Activated CD4-positive, alpha-beta T cell treated with anti-CD3 and anti-CD28 coated beads, Interleukin-2, amount 50 U/mL, for 1 hour (primary cell): ENCODE measurements at places on chromosomes 16 and 17.

GRCh38 chr17:73360961-73361761 lies 49.4 kb upstream of the CDC42EP4 start:
- no peak for DNase-seq

- DNase-seq, result no peak
These were observed 118.9 kb upstream of the IRX3 start for GRCh38 chr16:54405478-54405877.

GRCh38 chr16:30786936-30787612 lies at the start of gene ZNF629:
Gene ZNF629, minus strand, starts transcription at chr16:30787205. Its CDS starts 2,723 bp downstream, at chr16:30784482.
- DNase-seq, result peak; percentile 11

DNA sequence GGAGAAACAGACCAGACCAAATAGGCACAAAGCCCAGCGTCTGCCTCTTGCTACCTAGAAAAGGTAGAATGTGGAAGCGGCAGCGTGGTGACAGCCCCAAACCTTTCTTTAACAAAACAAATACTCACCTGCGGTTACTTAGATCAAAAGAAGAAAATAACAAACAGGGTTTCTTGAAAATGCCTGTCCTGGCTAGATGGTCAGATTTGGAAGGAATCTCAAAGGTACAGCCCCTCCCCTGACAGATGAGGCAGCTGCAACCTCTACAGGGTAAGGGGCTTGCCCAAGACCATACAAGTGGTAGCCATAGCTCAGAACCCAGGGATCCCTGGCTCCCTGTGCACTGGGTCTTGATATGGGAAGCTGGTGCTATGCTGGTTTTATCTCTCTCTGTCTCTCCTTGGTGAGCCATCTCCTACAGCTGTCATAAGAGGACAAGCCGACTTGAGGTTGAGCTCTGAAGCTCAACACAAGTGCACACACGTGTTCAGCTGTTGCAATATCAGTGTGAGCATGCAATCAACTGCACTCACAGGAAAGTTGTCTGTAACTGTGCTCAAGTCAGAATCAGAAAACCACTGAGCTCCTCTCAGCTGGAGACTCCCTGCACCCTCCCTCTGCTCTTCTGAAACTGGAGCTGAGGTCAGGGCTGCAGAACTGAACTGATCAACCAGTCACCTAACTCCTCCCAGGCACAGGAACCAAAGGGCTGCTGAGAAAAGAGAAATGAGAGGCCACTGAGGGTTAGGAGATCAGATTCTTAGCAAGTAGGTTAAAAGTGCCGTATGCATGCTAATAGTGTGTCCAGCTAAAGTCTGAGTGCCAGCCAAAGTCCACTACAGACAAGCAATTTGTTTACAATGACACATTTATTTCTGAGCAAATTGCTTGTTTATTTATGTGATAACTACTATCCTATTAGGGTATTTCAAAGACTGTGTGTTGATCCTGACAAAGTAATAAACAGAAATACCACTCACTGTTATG lies 6.1 kb upstream of the RNF157 start:
- DNase-seq, result peak; percentile 31

DNA sequence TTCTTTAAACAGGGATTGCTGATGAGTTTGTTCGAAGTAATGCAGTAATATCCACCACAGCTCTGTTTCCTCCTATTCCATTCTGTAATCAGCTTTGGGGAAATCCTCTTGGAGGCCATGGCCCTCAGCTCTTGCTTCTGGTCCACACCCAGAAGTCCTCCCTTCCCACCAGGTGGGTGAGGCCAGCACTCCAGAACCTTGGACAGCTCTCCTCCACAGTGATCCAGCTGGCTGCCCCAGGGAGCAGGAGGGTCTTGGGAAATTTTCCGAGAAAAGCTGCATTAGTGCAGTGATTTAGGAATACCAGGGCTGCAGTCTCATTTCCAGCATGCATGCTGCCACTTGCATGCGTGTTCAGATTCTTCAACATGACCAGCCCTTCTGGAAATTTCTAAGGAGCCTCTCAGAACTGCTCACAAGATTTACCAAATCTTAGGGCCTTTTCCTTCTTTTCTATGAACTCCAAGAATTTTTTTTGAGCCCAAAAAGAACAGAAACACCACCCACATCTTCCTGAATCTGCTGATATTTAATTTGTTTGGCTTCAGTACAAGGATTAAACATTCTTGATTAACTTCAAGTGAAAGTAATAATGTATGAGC lies 4.2 kb downstream of the SMPD3 start:
- DNase-seq, result no peak

GRCh38 chr17:49294122-49294521 lies 63.5 kb upstream of the PHOSPHO1 start:
- DNase-seq, result no peak

DNA sequence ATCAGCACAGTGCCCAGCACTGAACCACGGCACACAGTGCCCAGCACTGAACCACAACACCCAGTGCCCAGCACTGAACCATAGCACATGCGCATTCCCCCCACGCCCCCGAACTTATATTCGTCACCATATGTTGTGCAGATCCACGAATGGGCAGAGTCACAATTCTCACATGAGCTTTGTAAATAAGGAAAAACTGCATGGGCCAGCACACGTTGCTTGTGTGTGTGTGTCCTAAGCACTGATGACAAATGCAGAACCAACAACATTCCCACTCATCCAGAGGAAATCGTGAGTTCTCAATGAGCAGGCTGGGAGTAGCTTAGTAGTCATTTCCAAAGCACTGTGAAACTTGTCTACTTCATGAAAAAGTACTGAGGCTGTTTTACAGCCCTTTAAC lies 70.0 kb downstream of the ADCY9 start:
- DNase-seq, result no peak
